SK-N-SH (cell line): ENCODE measurements at places on chromosomes 12 and 14. TPM values are rescaled to one million over a fixed set of nuclear protein-coding genes. Genes with fewer than 3 reads are reported as not detected.
A peak's percentile ranks its signal among the peaks of the same experiment; 100 is the strongest.

- no peak for DNase-seq
These were observed 45.3 kb upstream of the ESRRB start for GRCh38 chr14:76330411-76331327.

The ANO2 gene
- not detected in 2 replicates for polyA plus RNA-seq

DNA sequence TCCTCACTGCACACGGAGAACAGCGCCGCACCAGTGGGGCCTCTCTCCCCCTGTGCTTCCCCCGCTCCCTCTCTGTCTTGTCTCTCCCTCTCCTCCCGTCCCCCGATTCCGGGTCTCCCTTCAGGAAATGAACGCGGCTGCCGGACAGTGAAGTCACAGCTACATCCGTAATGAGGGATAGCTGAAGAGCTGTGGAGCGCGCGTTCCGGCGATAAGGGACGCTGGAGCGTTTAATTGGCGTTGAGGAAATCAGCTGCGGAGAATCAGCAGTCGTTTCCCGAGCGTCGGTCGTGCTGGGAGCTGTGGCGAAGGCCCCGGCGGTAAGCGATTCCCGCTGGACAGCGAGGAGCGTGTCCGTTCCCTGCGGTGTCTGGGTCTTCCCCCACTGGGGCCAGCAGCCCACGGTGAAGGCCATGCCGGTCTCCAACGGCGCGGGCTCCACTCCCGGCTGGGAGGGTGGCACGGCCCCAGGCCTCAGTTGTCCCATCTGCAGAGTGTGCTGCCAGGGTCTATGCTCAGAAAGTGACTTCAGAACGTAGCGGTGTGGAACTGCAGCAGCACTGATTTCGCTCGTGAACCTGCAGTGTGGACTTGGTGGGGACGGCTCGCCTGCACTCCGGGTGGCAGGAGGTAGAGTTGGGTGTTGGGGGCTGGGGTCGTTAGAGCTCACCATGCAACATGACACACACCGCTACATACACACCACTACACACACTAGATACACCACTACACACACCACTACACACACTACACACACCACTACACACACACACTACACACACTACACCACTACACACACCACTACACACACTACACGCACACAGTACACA, 10.9 kb downstream of the NOC4L start:
- DNase-seq = no peak

DNA sequence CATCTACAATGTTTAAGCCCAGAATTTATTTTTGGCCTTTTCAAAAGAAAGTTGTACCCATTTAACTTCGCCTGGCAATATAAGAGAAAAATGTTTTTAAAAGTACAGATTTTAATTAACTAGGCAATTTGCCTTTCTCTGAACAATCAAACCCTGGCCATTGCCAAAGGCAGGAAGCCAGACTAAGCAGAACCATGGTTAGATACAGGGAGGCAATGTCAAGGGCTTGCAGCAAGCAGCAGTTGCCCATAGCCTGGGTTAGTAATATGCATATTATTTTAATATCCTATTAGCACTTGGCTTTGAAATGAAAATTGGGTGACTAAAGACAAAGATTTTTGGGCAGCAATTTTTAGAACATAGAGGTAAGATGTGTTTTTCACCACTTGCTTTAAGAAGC, 51.1 kb upstream of the FRMD6 start:
- no peak for DNase-seq

GRCh38 chr12:76634133-76634532, 74.6 kb upstream of the OSBPL8 start:
- peak; percentile 22 for DNase-seq

DNA sequence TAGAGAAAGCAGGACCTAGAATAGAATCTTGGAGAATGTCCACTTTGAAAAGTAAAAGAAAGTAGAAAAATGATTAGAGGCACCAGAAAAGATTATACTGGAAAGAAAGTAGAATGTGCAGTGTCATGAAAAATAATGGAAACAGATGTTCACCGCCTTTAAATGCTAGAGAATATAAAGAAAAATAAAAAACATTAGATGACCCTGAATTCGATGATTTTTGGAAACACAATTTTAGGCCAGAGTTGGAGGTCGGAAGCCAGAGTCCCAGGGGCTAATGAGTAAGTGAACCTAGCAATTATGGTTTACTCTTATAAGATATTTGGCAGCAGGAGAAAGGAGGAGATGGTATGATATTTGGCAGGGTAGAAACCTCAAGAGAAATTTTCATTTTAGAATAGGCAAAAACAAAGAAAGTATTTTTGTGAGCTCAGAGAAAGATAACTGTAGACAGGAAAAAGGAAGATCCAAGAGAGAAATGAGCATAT, 37.7 kb downstream of the GYS2 start:
- DNase-seq = no peak

The HNF1A gene
- not detected in 2 replicates for polyA plus RNA-seq
